ENCODE measurements at places on chromosomes 1 and 21. TPM values are rescaled to one million over a fixed set of nuclear protein-coding genes. Genes with fewer than 3 reads are reported as not detected.

DNA sequence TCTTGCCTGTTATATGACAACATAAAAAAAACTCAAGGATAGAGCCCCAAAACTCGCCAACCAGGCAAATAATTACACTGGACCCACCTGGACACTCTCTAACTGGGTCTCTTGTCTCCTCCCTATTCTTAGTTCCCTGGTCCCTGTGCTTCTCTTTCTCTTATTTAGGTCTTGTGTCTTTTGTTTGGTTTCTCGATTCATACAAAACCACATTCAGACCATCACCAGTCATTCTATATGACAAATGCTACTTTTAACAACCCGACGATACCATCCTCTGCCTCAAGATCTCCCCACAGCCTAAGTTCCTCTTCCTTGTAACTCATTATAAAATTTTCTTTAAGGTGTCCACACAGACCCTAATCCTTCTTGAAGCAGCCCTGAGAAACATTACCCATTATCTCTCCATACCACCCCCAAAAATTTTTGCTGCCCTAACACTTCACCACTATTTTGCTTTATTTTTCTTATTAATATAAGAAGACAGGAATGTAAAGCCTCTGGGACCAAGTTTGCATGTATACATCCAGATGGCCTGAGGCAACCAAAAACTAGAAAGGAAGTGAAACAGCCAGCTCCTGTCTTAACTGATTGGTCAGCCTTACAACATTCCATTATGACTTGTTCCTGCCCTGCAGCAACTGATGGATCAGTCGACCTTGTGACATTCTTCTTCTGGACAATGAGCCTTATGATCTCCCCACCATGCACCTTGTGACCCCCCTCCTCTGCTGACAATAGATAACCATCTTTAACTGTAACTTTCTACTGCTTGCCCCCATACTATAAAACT is 638.2 kb downstream of the AMY1C start:
- no peak for DNase-seq

DNA sequence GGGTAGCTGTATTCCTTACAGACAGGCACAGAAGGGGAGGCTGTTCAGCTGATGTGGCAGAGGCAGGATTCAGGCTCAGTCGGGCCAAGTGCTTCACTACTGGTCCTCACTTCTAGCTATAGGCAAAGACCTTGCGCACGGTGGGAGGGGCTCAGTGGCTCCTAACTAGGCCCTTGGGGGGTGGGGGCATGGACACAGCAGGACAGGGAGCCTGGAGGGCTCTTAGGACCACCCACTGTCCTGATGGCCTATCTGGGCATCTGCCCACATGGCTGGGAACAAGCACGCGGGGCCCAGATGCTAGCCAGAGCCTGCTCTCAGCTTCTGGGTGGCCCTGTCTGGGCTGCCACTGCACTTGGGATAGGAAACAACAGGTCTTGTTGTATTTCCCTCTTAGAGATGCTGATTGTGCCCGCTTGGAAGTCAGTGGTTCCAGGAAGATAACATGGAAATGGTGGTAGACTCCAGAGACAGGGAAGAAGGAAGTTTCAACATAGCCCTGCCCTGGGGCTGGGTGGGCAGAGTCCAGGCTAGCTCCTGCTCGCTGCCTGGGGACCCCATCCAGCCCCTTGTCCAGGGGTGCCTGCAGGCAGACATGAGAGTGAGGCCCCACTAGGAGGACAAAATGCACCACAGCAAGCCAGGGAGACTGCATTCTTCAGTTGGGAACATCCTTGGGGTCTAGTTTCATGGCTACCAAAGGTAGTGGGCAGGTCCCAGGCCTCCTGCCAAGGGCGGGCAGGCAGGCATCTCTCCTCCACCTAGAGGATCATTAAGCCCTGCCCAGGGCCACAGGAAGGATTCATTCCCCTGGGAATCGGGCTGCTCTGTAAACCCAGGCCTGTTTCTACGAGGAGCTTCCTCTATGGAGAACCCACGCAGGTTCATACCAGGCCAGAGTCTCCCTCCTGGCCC is 102.5 kb downstream of the BCAR3 start:
- DNase-seq, result no peak

The AMY2B gene
- 21.0 TPM for total RNA-seq

DNA sequence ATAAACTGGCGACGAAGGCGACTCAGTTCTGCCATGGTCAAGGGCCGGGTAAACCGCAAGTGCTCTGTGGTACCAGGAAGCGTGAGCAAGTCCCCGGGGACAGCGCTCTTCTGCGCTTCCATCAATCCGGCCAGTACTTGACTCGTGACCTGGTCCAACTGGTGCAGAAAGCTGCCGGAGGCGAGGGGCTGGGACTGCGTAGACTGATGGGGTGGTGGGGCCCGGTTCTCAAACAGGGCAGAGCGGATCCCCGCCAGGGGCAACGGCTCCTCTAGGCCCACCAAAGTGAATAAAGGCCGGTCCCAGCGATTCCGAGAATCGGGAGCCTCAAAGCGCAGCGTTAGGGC is 852 bp downstream of the KTI12 start:
- DNase-seq, result peak; percentile 48

DNA sequence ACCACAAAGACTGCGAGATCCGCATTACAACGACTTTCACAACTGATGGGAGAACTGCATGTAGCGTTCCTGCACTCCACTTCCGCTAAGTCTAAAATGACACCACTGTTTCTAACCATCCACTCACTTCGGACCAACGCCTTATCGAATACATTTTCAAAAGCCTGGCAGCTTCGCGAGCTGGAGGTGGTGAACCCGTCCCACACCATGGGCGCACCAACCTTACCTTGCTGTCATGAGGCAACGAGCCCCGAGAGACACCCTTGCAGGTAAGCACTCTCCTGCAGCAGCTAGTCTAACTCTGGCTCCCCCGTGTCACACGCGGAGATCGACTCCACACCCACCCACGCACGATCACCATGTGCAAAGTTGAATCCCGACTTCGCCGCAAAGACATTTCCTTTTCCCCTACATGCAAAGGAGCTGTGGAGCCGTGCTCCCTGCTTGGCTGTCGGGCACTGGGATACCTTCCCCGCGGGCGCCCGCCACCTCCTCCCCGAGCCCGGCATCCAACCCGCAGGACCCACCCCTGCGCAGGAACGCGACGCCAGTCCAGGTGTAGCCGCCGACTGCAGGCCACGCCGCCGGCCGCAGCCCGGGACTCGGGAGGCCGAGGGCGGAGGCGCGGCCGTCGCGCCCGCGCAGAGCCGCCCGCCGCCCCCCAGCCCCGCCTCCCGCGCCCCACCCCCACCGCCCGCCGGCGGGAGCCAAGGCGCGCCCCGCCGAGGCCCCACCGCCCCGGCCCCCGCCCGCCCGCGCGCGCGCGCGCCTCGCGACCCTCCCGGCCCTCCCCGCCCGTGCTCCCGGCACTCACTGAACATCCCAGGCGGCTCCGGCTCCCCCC is 629 bp downstream of the TAF5L start:
- DNase-seq, result peak; percentile 67

GRCh38 chr1:165755393-165756010 is 13.2 kb downstream of the TMCO1 start:
- DNase-seq, result no peak

DNA sequence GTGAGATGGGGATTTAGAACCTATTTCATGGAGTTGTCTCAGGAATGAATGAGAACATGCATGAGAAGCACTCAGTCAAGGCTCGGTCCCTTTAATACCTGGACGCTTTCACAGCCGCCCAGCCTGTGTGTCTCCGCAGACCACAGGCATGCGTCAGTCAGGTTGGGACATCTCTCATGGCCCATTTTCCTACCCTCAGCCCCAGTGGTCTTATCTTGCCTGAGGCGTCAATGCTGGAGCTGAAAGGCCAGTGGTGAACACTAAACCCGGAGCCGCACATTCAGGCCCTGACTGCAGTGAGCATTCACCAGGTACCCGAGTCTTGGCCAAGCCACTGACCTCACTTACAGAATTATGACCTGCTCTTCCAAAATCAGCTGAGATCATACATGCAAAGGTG is 263.2 kb upstream of the RAB4A start:
- DNase-seq, result no peak

DNA sequence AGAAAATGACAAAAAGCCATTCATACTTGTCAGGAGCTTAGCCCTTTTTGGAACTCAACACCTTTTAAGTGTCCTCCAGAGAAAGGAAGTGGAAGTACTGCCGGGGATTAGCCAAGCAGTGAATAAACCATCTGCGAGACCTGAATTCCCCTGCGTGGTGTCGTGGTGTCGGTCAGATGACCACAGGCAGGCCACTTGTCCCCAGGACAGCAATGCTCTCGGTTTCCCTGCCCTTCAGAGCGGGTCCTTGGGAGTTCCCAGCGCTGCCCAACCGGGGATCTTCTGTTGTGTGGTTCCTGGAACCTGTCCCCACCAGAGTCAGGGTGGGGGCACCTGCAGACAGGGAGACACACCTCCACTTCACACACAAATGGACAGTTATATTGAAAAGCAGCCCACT is 9.2 kb downstream of the GPR157 start:
- peak; percentile 20 for DNase-seq

DNA sequence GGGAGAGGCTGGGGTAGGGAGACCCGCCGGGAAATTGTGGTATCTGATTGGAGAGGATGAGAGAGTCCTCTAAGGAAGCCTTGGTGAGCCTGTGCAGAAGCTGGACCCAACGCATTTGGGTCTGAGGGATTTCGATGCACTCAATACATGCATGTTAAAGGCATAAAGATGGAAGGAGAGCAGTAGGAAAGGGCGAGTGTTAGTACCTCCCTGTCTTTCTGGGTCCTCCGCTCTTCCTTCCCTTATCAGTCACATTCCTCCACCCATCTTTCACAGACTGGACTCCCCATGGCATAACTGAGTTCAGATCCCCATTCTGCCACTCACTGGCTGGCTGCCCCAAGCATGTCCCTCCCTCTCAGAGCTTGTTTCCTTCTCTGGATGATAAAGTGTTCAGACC is 7.3 kb downstream of the RGS16 start:
- DNase-seq, result no peak

The C1orf226 gene
- 5.8 TPM for total RNA-seq

DNA sequence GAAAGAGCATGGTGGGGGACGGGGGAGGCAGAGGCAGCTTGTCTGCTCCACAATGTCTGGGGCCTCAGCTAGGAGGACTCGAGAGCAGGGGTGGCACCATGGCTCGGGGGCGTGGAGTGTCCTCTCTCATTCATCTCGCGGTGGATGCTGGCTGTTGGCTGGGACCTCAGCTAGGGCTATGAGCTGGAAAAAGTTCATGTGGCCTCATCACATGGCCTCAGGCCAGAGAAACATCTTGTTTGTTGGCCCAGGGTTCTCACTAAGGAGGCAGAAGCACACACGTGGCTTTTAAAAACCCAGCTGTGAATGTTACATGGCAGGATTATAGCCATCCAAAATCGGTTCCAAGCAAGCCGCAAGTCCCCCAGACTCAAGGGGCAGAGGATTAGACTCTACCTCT is 6.2 kb upstream of the CENPS start:
- DNase-seq, result peak; percentile 59

DNA sequence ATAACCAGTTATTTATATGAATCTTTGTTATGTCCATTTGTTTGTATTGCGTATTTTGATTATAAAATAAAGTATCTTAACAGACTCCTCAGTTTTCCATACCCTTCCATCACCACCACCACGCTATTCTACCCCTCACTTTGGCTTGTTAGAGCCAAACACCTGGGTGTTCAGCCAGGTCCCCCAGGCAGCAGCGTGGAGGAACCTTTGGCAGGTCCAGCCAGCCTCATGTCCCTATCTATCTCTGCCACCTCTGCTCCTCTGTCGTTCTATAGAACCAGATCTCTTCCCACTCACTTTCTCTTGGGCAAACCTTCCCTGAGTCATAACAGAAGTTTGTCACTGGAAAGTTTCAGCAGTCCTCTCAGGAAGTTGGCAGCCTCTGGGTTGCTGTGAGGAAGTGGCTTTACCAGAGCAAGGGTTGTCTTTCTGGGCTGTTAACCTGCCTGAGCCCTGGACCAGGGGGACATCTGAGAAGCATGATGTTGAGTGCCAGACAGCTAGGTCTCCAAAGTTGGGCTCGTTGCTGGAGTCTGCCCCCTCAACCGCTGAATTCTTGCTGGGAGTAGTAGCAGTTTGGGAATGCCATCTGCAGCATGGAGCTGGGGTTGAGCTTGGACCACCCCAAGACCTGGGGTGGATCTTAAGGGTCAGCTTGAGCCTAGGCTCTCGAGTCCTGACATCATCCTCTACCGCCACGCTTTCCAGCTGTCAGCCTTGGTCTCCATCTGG is 996 bp upstream of the SH3BGRL3 start:
- no peak for DNase-seq

- no peak for DNase-seq
Observed at GRCh38 chr21:16070207-16070651, 340.4 kb downstream of the USP25 start.

- no peak for DNase-seq
Observed at GRCh38 chr1:96464991-96465390, 256.6 kb upstream of the PTBP2 start.

The CD1E gene
- 0.50 TPM for total RNA-seq

GRCh38 chr1:11749203-11749689 is 12.7 kb upstream of the C1orf167 start:
- peak; percentile 60 for DNase-seq

DNA sequence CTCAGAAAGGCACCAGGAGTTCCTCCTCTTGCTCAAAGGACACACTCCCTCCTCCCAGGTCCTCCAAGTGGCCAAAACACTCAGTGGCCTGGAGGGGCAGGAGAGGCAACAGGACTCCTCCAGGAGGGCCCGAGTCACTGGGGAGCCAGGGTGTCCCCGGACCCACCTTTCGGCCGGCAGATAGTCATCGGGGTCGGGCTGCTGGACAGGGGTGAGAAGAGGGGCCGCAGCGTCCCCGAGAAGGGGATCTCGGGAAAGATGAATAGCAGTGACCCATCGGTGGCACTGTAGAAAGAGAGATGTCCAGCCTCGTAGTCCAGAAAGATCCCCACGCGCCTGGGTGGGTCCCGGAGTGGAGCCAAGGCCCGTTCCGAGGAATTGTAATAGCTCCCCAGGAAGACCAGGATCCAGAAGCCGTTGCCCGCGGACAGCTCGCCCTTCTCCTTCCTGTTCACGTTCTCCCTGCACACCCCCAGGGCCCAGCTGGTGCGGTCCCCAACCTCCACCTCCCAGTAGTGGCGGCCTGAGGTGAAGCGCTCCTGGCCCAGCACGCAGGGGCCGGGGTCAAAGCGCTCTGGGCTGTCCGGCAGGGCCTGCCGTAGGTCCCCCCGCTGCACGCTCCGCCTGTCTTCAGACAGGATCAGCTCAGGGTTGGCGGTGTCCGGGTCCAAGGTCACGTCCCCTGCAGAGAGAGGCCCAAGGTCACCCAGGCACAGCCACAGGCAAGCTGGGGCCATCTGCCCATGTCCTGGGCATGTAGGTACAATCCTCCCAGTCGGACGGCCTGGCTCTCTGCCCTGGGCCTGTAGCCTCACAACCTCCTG is 11.9 kb downstream of the TRIM11 start:
- peak; percentile 38 for DNase-seq

DNA sequence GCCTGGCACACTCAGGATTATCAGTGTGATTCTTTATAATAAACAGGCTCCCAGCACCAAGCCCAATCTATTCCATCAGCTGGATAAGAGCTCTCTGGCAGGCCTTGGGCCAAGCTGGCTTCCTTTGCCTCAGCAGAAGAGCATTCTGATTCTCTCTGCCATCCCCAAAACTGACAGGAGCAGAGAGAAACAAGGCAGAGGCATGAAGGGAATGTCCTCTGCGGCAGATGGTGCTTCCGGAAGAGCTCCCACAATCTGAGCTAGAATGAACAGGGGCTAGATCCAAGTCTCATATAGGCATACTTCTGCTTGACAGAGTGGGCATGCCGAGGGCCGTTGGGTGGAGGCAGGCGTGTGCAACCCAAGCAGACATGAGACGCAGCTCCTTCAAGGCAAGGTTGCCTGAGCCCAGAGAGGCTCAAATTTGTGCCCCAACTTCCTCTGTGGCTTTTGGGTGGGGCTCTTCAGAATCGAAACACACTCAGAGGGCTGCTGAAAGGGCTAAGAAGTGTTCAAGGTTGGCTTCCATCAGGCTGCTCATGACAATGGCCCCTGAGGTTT is 4.0 kb downstream of the CAPN2 start:
- DNase-seq, result no peak
